ENCODE measurements at places on chromosomes 12 and 14. TPM values are rescaled to one million over a fixed set of nuclear protein-coding genes. Genes with fewer than 3 reads are reported as not detected.
A peak's percentile ranks its signal among the peaks of the same experiment; 100 is the strongest.

Gene ZFP36L1
- total RNA-seq: 24.8 TPM

Gene CCDC198
- total RNA-seq: not detected

Gene ZDHHC22
- not detected for total RNA-seq

Gene MMP19
- 0.51 TPM for total RNA-seq

Gene AHNAK2
- 17.1 TPM for total RNA-seq

Gene ANKRD9
- total RNA-seq: 3.7 TPM

Gene CLMN
- 0.63 TPM for total RNA-seq

DNA sequence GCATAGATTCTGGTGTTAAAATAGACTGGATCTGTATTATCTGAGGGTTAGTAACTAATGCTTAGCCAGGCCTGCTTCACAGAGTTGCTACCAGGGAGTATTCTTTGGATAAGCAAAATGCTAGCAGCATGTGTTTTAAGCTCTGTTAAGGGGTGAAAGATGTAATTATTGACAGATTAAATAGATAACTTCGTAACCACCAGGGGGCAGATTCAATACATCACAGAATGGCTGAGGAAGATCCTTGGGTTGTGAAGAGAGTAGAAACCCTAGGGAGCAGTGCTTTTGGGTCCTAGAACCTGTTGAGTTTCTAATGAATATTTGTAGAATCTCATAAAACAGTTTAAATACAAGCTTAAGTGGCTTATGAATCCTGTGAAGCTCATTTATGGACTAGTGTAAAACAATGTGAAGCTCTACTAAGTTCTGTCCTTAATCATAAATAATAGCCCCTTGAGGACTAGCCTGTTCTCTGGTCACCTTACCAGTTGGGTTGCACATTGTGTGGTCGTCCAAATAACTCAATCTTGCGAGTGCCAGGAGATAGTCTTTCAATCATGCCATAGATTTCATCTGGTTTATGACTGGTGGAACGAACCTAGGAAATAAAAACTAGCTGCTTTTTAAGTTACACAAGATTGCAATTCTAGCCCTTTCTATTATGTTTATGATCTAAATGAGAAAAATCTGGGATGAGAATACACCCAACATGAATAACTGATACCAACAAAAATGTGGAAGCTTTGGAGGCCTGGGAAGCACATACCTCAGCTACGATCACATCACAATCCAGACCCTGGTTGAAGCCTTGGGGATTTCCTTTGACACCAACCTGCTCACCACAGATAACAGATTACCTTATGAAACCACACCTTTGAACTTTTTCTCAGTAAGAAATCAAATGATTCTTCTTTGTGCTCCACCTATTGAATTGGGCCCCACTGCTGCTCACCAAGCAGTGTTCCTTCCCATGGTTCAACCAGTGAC, 12.3 kb downstream of the METTL3 start:
- DNase-seq: peak; percentile 61

DNA sequence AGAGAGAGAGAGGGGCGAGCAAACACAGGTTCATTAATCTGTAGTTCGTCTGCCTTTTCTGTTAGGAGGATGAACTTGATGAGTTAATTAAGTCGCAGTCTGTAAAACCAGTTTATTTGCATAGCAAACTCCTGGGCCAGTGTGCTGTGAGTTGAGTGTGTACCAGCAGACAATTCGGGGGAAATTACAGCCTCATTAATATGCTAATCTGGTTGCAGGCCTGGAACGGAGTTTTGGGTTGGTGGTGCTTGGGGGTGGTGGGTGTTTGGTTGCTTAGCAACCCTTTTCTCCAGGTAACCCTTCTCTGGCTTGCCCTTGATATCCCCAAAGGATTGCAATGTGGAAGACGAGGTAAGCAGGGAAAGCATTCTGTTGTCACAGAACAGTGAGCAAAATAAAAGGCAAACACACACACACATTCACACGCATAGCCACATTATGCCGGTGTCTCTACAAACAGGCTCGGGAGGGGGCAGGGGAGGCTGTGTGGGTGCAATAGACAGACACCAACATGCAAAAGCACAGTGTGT, 29.2 kb upstream of the LHX5 start:
- no peak for DNase-seq

GRCh38 chr12:46553266-46553665, 180.7 kb upstream of the SLC38A2 start:
- peak; percentile 54 for DNase-seq

DNA sequence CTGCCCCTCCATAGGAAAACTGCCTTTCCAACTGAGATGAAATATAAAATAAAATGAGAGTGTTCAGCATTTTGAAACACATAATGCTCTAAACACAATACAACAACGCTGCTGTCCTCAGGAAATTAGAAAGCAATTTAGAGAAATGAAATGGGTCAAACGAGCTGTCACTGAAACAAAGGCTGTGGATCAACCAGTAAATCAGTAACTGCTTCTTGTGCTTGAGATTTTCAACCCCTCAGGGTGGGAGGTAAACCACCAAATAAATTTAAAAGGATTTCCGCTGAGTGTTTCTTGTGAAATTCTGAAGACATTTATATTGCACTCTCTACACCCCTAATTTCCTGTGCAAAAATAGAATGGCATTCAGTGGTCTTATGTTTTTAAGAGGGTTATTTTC, 657.1 kb upstream of the SEL1L start:
- no peak for DNase-seq

DNA sequence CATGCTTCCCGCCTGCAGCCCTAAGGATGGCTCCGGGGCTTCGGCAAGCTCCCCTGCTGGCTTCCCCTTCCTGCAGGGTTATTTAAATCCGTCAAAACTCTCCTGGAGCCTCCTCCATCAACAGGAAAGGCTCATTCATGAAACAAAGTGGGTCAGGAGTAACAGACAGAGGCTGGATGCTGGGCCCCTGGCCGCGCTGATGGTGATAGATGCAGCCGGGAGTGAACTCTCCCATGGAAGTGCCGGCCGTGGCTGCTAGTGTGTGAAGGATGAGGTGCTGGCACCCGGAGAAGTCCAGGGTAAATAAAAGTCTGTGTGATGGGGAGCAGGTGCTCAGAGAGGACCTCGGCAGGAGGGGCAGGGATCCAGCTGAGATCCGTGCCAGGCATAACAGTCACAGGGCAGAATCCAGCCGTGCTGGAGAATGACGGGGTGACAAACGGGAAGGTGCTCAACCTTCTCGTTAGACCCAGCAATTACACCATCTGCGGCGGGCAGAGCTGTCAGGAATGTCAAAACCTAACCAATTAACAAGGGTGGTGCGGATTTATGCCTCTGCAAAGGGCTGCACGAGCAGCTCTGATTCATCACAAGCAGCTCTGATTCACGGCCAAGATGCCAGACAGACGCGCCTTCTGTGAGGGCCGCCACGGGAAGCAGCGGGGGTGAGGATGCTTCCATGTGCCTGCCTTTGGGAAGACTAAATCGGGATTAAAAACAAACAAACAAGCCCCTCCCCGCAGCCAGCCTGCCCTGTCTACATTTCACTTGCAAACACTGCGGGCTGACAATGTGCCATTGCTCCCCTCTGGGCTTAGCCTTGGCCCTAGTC, 55.6 kb downstream of the SYNE3 start:
- no peak for DNase-seq

DNA sequence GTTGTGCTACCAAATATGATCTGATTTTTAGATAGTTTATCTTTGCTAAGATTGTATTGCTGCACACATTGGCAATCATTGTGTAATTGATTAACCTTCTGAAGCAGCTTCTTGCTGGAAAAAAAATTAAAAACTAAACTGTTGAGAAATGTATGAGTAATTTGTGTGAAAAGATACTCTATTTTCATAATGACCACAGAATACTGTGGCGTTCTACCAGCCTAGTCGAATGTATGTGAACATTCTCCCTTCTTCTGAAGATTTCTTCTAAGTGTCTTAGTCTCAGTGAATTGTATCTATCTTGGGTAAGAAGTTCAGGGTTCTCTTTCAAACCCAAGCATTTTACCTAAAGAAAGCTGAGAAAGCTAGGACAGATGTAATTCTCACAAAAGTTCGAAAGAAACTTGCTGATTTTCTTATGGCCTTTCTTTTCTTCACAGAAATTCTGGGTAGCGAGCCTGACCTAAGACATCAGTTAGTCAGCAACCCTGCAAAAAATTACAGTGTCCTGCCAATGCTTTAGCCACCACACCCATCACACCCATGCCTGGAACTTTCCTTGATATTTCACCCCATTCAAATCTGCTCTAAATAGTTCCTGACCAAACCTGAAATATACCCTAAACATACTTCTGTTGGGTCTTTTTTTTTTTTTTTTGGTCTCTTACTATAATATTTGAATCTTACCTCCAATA, 27.1 kb upstream of the C12orf71 start:
- DNase-seq: no peak

DNA sequence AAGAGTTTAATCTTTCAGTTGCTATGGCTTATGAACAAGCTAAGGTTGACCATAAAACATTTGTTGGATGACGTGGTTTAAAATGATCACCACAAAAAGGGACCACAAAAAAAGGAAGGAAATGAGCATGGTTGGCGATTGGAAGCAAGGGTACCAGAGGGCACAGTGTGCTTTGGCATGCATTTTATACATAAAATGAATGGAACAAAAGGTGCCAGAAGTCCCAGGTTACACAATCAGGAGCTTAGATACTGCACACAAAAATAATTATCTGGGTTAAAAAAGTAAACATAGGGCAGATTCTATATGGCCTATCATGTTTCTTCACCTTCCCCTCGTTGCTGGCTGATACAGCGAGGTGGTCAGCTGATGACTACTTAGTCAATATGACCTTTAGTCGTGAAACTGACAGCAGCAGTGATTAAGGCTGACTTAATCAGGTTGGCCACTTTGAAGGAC, 50.7 kb downstream of the ZC3H14 start:
- DNase-seq: peak; percentile 77

DNA sequence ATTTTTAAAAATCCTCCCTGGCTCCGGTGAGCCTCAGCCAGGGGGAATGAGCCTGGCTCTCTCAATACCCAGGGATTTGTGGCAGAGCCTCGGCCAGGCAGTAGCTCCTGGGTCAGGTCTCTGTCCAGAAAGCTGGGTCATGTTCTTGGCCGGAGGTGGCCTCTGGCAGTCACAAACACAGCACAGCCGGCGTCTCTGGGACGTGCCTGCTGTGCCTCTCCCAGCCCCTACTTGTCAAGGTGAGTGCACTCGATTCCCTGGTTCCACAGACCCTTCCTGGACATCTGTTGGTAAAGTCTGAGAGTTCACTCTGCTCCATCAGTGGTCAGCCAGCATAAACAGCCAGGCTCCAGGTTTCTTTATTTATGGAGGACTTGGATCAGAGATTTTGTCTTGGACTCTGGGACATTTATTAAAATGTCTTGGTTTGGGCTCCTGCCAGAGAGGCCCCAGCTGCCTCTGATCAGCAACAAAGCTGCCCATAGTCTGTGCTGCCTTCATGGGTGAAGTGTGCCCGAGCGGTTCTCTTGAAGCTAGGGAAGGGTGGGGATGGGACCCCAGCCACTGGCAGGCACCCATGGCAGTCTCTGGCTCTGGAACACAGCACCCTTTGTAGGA, 56.7 kb downstream of the DGLUCY start:
- DNase-seq: no peak

DNA sequence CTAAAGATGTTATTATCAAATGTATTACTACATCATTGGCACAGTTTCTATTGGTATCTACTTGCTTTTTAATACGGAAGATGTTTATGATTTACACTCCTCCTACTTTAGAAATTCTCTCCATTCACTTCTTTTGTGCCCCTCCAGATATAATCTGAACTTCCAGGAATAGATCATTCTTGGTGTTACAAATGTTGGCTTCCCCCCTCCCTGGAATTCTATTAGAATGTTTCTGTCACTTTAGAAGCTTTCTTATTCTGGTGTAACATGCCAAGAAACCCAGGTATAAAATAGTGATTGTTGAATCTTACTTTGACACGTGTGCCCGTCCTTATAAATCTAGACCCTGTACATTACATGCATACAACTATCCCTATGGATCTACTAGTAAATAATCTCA, 1.2 kb upstream of the WDR20 start:
- no peak for DNase-seq

DNA sequence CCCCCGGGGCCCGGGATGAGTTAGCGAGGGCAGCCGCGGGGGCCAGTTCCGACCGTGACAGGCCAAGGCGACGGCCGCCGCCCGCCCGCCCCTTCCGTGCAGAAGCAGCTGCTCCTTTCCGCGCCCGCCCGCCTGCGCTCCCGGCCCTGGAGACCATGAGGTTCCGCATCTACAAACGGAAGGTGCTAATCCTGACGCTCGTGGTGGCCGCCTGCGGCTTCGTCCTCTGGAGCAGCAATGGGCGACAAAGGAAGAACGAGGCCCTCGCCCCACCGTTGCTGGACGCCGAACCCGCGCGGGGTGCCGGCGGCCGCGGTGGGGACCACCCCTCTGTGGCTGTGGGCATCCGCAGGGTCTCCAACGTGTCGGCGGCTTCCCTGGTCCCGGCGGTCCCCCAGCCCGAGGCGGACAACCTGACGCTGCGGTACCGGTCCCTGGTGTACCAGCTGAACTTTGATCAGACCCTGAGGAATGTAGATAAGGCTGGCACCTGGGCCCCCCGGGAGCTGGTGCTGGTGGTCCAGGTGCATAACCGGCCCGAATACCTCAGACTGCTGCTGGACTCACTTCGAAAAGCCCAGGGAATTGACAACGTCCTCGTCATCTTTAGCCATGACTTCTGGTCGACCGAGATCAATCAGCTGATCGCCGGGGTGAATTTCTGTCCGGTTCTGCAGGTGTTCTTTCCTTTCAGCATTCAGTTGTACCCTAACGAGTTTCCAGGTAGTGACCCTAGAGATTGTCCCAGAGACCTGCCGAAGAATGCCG, 699 bp downstream of the MGAT2 start:
- peak; percentile 75 for DNase-seq

DNA sequence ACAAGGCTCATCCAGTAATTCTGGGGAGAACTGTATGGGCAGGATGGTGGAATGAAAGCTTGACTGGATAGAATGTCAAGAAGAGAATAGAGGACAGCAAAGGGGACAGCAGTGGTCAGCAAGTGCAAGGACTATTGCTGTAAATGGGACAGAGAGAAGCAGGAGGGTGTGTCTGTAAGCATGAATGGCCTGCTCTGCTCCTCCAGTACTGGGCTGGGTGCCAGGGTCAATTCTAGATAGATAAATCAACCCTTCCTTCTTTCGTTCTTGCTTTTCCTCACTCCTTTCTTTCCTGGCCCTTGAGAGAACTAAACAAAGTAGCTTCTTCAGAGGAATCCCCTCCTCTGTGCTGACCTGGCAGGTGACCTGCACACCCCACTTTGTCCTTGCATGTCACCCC, 1019.2 kb downstream of the BCL11B start:
- DNase-seq: no peak

GRCh38 chr14:53035336-53036210, 84.7 kb upstream of the FERMT2 start:
- peak; percentile 39 for DNase-seq

DNA sequence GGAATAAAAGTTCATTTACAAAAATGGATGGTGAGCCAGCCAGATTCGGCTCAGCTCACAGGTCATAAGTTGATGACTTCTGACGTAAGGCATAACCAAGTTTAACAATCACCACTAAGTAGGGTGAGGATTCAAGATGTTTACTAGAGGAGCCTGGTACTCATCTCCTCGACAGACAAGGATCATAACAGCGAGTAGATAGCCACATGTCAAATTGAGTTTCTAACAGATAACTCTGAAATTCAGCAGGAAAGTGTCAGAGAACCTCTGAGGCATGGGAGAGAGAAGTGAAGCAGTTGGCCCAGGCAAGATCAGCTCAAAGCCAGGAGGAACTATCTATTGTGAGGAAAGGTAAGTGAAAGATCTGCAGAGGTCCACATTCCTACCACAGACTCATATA, 208.7 kb downstream of the NELL2 start:
- DNase-seq: no peak
